Fibroblast of villous mesenchyme (primary cell): ENCODE measurements at places on chromosomes 2 and 18.

DNA sequence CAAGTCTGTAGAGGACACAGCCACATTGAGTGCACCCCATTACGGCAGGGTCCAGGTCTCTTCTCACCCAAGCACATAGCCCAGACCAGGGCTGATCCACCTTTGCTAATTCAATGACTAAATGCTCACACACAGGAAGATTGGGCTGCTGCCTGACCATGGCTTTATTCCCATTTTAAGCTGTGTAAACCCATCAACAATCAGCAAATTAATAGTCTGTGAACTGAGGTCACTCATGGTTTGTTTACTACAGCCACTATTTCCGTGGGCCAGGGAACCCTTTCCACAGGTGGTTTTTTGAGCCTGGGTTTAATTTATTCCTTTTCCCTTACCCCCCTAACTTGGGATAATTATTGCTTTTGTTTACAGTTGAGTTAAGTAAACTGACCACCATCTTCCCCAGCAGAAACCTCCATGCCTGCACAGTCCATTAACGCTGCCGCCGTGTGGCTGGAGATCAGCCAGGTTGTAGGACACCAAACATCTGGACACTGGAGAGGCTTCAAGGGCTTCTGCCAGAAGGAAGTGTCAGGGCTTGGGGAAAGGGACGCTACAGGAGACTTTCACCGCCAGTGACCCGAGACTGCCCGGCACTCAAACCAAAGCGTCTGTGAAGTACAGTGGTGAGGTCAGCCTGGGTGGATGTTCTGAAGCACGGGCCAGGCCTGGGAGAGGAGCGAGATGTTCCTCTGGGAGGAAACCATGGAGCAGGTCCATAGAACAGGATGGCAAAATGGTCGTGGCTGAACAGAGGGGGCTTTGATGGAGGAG is 282.9 kb downstream of the DYSF start:
- no peak for DNase-seq

DNA sequence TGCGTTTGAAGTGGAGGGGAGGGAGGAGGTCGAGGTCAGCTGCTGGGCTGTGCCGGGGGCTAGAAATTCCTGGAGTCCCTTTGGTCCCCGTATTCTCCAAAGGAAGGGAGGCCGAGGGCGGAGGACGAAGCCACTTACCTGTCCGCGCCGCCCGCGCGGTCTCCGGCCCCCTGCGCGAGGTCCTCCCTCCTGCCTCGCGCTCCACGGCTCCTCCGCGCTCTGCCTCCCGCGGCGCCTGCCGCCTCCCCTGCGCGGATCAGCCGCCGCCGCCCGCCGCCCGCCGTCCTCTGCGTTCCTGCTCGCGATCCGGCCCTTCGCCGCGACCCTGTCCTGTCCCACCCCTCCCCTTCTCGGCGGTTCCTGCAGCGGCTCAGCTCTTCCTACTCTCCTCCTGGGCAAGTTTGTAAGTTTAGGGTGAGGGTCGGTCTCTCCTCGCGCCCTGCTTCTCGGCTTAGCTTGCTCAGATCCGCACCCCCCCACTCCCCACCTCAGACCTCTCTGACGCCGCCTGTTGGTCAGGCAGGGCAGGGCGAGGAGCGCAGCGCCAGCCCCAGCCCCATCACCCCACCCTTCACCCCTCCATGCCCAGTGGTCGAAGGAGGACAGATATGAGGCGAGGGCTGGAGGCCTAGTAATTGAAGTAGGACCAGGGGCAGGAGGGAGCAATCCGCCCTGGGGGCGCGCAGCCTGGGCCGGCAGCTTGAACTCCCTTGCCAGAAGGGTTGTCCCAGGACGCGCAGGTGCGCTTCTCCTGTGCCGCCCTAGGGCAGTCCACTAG is 9.7 kb upstream of the SKOR2 start:
- no peak for DNase-seq

DNA sequence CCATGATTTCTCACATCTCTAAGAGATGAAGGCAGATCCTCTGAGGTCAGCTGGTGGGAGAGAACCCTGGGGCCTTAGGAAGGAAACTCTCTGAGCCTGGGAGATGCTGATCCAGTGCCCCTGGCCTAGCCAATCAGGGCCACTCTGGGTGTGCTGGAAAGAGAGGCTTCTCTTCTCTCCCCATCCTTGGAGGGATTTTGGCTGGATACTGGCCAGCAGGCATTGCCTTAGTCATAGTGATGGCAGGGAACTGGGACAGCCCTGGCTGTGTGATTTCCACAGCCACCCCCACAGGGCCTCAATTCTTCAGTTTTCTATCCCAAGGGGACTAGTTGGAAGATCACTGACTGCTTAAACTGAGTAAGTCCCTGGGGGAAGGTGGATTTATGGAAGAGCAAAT is 26.6 kb upstream of the PLB1 start:
- no peak for DNase-seq

DNA sequence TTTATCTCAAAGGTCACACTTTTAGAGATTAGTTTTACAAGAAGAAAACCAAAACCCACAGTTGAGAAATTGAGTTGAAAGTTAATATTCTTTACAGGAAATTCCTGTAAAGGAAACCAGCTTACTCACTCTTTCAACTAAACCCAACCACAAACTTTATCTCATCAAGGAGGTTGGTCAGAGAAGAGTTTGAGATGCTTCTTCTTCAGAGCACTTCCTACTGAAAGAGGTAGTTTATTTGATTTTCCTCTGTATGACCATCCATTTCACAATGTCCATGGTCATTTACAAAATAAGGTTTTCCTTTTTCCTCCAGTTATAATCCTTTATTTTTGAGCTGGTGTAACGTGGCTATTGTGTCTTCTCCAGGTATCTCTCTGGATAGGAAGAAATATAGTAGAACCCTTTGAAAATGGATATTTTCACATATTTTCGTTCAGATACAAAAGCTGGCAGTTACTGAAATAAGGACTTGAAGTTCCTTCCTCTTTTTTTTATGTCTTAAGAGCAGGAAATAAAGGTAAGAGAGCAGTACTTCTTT is 4.5 kb upstream of the IL18RAP start:
- peak; percentile 12 for DNase-seq

DNA sequence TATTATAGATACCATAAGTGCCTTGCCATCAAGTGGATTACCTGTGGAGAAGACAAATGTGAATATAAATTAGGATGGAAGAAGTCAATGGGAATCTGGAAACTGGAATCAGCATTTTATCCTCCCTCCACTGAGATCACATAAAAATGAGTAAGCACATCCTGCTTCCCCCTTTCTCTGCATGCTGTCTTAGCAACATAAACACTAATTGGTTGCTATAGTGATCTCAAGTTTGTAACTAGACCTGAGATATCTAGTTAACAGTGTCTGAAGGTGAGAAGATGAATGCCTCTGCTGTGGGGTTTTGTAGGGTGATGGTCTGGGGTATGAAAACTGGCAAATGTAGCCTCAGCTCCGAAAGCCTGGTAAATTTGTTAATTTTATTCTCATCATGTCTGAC is 1357.5 kb upstream of the CELF4 start:
- no peak for DNase-seq

DNA sequence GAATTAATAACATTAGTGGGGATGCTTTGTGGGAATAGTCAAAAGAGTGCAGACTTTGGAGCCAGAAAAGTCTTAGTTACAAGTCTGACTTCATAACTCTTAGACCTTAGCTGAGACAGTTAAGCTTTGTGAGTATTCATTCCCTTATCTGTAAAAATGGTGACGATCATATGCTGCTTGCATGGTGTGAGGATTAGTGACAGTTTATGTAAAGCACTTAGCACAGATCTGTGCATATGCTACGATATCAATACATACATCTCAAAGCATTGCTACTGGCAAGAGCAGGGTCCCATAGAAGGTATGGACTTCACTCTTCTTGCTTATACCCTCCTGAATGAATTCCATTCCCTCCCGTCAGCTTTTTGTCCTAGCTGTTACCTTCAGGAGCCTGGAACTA is 56.7 kb upstream of the LYPD6B start:
- no peak for DNase-seq

GRCh38 chr2:62787386-62787785 is 81.9 kb downstream of the EHBP1 start:
- DNase-seq: peak; percentile 42

GRCh38 chr2:33071591-33071990 is 124.8 kb downstream of the LTBP1 start:
- DNase-seq: peak; percentile 59

- DNase-seq: no peak
Observed at GRCh38 chr2:218880102-218880858, at the start of gene WNT10A. Gene WNT10A (plus strand): TSS chr2:218880852. CDS start chr2:218880996, 144 bp downstream.

DNA sequence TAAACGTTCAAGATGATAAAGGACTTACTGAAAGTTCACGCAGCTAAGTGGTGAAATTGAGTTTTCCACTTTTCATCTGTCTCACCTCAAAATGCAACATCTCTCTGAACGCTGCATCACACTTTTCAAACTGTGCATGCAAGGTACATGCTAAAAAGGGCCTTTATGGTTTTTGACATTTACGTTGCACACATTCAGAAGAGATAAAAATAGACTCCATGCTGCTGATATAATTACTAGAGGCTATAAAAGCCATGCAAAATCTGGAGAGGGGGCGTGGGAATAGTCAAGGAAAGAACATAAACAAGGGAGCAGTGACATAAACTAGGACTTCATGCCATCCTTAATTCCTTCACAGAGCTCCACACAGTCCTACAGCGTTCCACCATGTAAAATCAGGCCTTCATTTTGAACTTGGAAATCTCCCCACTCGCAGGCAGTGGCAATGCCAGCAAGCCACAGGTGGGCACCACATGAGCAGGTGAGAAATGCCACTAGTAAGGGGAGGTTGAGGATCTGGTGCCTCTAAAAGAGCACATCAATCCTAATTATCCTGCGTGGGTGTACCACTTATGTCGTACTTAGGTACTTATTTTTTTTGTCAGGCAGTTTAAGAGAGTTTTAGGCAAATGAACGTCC is 71.4 kb downstream of the ZEB2 start:
- DNase-seq: no peak

- DNase-seq: no peak
Observed at GRCh38 chr2:174623690-174624089, 26.1 kb upstream of the WIPF1 start.

GRCh38 chr2:172834881-172835280 is 99.2 kb downstream of the RAPGEF4 start:
- no peak for DNase-seq

DNA sequence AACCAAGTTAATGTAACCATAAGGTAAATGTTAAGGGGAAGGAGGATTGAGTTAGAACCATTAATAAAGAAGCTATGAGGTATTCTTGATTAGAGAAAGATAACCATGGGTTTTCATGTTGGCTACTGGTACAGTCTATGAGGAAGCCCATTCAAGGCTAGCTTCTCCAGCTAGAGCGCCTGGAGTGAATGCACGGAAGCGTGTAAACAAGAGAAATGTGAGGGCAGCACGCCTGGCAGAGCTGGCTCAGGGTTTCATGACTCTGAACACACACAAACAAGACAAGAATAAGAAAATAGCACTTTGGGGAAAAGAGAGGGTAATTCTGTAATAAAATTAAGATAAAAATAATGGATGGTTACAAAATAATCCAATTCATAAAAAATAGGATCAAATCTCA is 255.3 kb downstream of the PDE11A start:
- no peak for DNase-seq
